ENCODE measurements at places on chromosomes 16 and 17.

DNA sequence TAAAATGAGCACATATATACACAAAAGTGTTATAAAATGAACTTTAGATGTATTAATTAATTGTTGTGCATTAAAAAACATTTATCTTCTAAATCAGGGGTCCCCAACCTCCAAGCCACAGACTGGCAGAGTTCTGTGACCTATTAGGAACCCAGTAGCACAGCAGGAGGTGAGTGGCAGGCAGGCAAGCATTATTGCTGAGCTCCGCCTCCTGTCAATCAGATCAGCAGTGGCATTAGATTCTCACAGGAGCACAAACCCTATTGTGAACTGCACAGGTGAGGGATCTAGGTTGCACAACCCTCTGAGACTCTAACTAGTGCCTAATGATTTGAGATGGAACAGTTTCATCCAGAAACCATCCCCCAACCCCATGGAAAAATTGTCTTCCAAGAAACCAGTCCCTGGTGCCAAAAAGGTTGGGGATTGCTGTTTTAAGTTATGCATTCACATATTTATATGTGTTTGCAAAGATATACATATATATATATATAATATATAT, 583.7 kb downstream of the KCNJ2 start:
- no peak for DNase-seq

GRCh38 chr17:27259356-27259755, 34.6 kb upstream of the WSB1 start:
- no peak for DNase-seq

DNA sequence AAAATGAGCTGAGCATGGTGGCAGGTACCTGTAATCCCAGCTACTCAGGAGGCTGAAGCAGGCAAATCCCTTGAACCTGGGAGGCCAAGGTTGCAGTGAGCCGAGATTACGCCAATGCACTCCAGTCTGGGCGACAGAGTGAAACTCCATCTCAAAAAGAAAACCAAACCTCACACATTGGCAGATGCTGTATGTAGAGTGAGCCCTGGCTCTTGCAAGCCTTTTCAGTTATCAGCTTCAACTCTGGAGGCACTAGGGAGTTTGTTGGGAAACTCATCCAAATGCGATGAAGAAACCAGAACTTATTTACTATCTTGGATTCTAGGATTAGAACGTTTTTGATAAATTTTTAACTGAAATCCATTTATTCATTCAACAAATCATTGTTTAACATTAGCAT, 56.9 kb upstream of the RASL10B start:
- DNase-seq: no peak

- DNase-seq: no peak
Measured at GRCh38 chr17:80363120-80363515, 51.8 kb upstream of the ENDOV start.
